Bronchial epithelial cell (primary cell): ENCODE measurements at places on chromosomes 5 and 9. TPM values are rescaled to one million over a fixed set of nuclear protein-coding genes. Genes with fewer than 3 reads are reported as not detected.

GRCh38 chr9:133043449-133044035 is 12.7 kb downstream of the GTF3C5 start:
- DNase-seq, result no peak

DNA sequence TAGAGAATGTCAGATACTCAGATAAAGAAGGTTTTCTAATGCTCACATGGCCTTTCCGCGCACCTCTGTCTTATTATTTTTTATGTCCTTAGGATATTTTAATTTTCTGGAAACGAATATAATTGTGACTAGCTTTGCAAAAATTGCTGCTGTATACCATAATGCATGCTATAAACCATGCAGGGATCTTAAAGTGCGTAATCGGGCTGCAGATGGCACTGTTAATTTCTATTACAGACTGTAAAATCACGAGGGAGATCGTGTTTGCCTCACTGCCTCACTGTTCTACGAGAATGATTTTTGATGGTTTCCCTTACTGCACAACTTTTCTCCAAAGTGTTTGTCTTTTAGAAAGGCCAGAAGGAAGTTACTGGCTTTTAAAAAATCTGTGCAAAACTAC is 356.1 kb downstream of the TUSC1 start:
- DNase-seq, result no peak

- DNase-seq, result peak; percentile 10
Measured at GRCh38 chr9:107177857-107178256, 105.2 kb upstream of the RAD23B start.

DNA sequence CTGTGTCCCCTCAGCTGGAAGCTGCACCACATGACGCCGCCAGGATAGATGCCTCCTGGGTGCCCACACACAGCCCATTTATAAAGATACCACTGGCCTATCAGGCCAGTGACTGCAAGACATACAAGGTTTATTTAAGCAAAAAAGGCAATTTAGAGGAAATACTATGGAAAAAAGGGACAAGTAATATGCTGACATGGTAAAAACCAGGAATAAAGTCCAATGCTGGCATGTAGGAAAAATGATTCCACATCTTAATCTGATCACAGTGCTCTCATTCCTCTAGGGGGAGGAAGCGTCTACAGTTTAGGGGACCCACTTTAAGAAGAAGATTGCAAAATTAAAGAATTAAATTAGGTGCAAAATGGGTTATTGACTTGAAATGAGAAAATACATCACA is 80.1 kb downstream of the ZNF354C start:
- no peak for DNase-seq

DNA sequence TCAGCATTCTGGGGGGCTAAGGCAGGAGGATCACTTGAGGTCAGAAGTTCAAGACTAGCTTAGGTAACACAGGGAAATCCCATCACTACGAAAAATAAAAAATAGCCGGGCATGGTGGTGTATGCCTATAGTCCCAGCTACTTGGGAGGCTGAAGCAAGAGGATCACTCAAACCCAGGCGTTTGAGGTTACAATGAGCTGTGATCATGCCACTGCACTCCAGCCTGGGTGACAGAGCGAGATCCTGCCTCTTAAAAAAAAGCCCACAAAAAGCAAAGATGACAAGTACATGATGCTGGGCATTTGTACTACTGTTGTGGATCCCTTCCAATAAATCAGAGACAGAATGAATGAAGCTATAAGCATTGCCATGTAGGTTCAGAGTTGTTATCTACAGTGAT is 320.1 kb upstream of the PANK3 start:
- DNase-seq, result no peak

- peak; percentile 33 for DNase-seq
Measured at GRCh38 chr5:143652108-143652700, 159.8 kb upstream of the HMHB1 start.

LCN10 gene
- total RNA-seq, result not detected in 2 replicates

DNA sequence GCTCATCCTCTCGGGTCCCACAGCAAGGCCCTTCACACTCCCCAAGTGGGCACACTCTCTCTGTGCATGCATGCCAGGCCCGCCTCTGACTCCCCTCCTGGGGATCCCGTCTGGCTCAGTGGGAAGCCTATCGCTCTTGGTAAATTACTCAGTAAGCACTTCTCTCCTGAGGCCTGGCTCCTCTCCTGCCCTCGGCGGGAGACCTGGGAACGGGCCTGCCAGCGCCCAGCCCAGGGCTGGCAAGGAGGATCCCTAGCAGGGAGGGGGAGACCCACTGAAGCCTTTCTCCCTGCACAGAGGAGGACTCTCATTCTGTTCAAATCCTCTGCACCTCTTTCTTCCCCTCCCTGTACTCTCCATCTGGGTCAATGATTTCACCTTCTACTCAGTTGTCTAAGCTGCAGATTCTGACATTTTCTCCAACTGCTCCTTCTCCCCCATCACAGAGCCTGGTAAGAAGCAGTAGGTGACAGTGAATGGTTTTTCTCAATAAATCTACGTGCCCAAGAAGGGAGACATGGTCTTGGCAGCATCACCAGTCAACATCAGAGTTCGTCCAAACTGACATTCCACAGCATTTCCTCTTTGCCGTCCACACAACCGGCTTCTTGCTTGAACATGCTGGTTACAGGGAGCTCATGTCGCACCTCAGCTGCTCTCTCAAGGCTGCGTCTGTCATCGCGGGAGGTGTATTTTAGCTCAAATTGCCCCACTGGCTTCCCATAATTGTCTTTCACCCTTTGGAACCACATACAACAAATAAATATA is 81.9 kb downstream of the GPR21 start:
- peak; percentile 23 for DNase-seq

DNA sequence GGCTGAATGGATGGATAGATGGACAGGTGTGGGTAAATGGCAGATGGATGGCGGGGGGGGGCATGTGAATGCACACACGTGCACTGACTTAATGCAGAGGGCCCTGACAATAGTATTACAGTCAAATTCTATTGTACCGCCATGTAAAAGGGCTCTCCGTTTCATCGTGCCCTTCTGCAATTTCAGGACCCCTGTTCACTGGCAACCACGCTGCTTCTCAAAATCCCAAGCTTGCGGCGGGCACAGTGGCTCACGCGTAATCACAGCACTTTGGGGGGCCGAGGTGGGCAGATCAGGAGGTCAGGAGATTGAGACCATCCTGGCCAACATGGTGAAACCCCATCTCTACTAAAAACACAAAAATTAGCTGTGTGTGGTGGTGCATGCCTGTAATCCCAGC is 211.4 kb downstream of the BNC2 start:
- no peak for DNase-seq

GRCh38 chr5:39049315-39049714 is 24.9 kb downstream of the RICTOR start:
- DNase-seq, result no peak

- no peak for DNase-seq
Measured at GRCh38 chr5:169295306-169295705, 5.6 kb downstream of the SLIT3 start.

CARD9 gene
- total RNA-seq, result 0.51 and 0.53 TPM in 2 replicates

DNA sequence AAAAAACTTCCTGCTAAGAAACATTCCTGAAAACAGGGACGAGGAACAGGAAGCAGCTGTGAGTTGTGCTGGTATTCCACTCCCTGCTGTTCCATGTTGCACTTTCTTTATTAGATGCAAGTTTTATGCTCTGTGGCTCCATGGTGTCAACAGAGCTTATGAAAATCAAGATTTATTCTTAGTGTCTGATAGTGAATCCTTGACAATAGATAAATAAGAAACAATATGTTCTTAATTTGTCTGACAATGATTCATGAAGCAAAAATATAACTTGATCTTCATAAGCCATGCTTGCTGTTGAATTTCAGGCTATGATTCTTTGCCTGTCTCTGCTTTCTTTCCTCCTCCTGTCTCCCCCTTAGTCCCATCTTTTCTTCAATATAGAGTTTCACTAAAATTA is 119.6 kb downstream of the DROSHA start:
- DNase-seq, result no peak

FOXD4L6 gene
- total RNA-seq, result 0.13 TPM in 1 of 2 replicates, not detected in the other

DNA sequence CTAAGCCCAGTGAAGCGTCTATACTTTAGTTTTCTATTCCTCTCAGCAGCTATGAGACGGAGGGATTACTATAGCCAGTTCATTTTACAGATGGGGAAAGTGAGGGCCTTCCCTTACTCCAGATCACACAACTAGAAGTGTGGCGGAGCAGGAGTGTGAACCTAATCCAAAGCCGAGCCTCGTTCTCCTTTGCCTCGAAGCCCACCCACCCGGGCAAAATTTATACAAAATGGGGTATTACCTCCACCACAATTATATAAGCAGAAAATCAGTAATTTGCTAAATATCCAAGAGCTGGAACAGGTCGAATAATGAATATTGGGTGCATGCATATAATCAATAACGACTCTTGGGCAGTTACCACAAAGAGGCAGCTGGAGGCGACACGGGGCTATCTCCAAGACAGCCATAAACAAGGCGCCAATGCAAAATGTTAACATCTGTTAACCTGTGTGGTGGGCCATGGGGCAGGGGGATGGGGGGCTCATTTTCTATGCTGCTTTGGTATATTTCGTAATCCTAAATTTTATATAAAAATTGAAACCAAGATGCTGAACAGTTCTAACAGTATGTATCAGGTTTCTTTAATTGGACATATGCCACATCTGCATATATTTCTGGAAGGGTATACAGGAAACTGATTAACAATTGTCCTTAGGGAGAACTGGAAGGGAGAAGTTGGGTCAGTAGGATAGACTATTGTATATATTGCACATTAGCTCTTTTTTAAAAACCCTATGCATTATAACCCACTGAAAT is 1.2 kb upstream of the RNF44 start:
- DNase-seq, result no peak

DNA sequence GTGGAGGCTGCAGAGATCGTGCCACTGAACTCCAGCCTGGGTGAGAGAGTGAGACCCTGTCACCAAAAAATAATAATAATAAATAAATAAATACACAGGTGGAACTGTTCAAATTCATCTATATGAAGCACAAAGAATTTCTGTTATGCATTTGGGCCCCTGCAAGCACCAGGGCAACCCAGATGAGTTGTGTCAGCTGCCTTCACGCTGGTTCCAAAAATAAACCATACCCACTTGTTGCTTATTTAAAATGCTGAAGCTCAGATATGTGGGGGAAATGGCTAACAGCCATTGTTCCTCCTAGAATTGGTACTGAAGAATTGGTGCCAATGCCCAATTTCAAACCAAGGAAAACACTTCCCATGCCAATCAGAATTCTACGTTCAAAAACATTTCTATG is 10.5 kb upstream of the C5orf15 start:
- DNase-seq, result no peak

PCDHB6 gene
- not detected in 2 replicates for total RNA-seq

GFRA3 gene
- total RNA-seq, result not detected in 2 replicates

- DNase-seq, result no peak
Measured at GRCh38 chr9:5518937-5519319, 8.6 kb downstream of the PDCD1LG2 start.

DNA sequence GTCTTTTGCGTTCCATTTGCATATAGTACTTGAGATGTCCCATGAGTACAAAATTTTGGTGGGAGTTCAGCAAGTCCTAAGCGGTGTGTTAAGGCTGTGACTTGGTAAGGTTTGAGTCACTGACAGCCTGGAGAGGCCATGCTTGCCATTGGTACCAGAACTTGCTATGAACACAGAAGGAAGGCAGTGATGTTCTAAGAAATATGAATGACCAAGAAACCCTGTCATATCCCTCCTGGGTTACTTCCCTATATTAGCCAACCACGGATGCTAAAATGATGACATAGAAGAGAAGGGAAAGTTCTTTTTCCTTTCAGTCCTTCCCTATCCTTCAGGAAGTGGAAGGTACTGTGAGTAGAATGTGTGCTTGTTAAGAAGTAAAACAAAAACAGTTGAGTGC is 136.7 kb downstream of the GCNT1 start:
- no peak for DNase-seq

DNA sequence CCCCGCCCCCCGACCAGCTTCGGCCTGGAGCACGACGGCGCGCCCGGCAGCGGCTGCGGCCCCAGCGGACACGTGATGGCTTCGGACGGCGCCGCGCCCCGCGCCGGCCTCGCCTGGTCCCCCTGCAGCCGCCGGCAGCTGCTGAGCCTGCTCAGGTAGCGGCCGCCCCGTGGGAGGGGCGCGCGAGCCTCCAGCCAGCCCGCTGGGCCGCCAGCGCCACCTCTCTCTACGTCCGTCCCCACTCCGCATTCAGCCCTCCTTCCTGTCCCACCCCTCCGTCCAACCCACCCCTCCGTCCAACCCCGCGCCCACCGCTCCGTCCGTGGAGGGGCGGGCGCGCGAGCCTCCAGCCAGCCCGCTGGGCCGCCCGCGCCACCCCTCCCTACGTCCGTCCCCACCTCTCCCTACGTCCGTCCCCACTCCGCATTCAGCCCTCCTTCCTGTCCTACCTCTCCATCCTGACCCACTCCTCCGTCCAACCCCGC is 6.5 kb downstream of the ADAMTS13 start:
- DNase-seq, result no peak

GRCh38 chr5:126826619-126827215 is 49.8 kb downstream of the LMNB1 start:
- DNase-seq, result peak; percentile 74

DNA sequence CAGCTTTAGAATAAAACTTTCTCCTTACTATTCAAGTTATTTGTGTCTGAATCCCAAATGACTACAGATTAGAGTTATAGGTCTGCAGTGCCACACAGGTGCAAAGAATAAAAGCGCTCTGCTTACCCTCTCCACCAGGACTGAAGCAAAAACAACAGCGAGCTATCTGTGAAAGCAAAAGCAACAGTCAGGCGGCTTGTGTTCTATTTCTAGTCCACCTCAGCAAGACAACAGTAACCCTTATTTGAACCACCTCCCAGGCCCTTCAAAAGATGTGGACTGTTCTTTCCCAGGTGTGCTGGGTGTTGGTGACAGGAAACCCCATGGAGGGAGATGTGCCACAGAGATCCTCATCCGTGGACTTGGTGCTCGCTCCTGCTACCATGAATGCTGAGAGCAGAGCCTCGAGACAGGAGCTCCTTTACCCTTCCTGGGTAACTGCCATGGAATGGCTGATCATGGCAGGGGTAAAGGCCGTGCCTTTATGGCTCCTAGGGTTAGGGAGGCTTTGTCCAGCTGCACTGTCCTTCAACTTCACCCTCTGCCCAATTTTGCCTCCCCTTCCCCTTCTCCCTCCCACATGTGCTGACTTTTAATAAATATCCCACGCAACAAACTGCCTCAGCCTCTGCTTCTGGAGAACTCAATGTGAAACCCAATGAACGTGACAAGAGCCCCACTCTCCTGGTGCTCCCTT is 108.6 kb downstream of the SERINC5 start:
- no peak for DNase-seq

DNA sequence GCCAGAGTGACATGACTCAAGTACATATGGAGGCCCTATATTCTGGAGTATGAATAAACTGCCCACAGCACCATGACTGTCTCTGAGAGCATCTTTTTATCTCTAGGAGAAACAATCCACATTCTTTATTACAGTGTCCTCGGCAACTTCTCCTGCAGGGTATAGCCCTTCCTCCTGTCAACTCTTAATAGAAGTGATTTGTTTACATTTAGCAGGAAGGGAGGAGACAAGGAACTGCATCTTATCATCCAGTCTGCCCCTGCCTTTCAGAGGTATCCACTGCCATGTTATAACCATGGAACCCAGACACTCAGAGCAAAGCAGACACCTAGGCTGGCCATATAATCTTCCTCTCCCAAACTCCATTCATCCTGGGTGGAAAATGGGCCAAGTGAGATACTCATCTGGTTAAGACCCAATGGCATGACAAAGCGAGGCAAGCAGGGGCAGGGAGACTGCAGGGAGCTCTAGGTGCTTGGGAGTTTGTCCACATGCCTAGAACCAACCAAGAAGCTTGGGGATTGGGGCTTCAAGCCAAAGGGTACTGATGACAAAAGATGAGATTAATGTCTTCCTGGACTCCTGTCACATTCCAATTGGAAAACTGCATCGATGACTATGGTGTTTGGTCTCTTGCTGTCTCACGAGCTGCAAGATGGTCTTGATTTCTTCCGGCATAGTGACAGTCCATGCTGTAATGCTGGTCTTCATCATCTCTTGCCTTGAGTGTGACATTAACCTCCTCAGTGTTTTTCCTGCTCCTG is 620.5 kb upstream of the KLF4 start:
- no peak for DNase-seq

NUTM2G gene
- total RNA-seq, result not detected in 2 replicates
